Tibial nerve (tissue), 4 donors: ENCODE measurements at places on chromosomes 2 and 18. TPM values are rescaled to one million over a fixed set of nuclear protein-coding genes. Genes with fewer than 3 reads are reported as not detected.

The CXCR1 gene
- 0.66 TPM for total RNA-seq

The EGR4 gene
- not detected for total RNA-seq

DNA sequence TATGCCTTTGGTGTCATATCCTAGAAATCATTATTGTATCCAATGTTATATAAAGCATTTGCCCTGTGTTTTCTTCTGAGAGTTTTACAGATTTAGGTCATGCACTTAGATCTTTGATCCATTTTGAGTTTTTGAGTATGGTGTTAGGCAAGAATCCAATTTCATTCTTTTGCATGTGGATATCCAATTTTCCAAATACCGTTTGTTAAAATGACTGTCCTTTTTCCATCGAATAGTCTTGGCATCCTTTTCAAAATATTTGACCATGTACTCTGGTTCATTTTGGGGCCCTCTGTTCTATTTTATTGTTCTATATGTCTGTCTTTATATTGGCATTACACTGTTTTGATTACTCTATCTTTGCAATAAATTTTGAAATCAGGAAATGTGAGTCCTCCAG is 23.8 kb upstream of the KCNJ13 start:
- no peak for DNase-seq

DNA sequence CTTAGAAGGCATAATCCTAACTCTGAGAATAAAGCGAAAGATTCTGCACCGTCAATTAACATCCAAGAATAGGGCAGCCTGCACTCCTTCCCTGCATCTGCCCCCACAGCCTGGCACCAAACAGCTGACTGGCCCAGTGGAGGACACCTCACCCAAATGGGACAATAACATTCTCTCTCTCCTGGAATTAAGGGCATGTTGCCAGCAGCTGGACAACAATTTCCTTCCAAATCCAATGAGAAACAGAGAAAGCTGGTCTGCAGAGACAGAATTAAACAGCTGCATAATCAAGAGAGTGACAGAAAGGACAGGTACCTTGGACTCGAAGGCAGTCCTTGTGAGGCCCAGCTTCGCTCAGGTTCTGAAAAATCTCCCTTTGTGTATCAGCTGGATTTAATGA is 15.0 kb downstream of the COX7A2L start:
- DNase-seq = no peak

GRCh38 chr2:230346921-230347533 is 20.0 kb downstream of the SP140L start:
- no peak for DNase-seq

The WDR35 gene
- 22.8 TPM for total RNA-seq

DNA sequence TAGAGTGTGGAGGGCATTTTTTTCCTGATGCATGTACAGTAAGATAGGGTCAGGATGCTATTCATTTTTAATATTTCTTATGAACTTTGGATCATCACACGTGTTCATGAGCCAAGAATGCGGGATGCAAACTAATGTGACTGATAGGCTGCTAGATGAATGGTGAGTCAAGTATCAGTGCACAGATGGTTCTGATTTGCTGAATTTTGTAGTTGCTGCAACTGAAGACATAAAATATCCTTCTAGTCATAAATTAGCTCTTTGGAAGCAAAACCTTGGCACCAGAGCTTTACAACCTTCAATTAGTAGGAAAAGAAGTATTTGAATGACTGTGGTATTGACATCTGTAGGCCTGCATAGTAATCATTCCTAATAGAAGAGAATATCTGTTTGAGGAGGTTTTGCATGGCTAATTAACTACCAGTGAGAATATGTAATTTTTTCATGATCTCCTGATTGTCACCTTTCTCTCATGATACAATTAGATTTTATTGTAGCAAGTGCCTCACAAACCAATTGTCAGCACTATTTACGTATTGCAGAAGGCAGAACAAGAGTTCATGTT is 94.0 kb downstream of the VRK2 start:
- DNase-seq = no peak

The GREB1L gene
- total RNA-seq = 7.0 TPM

The SCG2 gene
- total RNA-seq = not detected

- DNase-seq = no peak
Measured at GRCh38 chr2:153391131-153391530, 87.4 kb downstream of the RPRM start.

DNA sequence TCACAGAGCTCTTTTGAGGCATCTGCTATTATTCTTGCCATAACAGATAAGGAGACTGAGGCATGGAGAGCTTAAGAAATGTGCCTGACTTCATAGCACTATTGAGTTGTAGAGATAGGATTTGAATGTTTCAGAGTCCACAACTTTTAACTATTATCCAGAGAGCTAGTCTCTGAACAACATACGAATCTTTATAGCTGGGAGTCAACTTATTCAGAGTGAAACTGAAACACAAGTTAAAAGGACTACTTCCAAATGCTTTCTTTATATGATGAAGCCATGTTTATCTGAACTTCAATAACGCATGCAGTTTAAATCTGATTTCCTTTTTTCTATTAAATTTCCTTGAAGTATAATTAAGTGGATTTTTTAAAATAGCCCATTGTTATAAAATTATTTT is 268.8 kb downstream of the IKZF2 start:
- DNase-seq = no peak

GRCh38 chr2:165173215-165173614 is 30.6 kb downstream of the SCN3A start:
- DNase-seq = no peak

DNA sequence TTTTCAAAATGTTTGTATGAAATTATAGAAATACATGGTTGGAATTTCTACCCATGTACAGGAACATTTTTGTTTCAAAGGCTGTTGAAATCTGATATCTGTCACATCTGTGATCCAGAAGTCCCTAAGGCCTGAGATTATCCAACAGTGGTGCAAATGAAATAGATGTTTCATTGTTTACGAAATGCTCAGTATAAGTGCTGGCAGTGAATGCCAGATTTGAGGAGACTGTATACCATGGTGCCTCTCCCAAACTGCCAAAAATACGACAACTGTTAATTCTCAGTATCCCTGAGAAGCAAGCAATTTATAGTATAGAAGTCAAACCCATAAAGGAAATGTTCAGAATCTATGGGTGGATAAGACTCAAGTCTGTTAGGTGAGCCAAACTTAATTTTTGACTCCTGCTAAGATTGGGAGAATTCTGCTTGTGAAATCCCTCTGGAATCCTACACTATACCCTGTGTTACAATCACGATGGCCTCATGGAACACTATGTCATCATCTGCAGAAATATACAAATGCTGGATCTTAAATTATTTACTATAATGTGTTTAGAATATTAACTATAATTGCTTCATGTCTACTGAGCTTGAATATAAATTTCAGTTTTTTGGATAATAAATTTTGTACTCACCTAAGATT is 71.2 kb upstream of the DOCK10 start:
- no peak for DNase-seq

- DNase-seq = no peak
Measured at GRCh38 chr2:9847140-9847539, 3.9 kb downstream of the TAF1B start.

- DNase-seq = no peak
Measured at GRCh38 chr2:47690132-47690531, 92.8 kb upstream of the MSH6 start.

The CD207 gene
- 0.21 TPM for total RNA-seq

DNA sequence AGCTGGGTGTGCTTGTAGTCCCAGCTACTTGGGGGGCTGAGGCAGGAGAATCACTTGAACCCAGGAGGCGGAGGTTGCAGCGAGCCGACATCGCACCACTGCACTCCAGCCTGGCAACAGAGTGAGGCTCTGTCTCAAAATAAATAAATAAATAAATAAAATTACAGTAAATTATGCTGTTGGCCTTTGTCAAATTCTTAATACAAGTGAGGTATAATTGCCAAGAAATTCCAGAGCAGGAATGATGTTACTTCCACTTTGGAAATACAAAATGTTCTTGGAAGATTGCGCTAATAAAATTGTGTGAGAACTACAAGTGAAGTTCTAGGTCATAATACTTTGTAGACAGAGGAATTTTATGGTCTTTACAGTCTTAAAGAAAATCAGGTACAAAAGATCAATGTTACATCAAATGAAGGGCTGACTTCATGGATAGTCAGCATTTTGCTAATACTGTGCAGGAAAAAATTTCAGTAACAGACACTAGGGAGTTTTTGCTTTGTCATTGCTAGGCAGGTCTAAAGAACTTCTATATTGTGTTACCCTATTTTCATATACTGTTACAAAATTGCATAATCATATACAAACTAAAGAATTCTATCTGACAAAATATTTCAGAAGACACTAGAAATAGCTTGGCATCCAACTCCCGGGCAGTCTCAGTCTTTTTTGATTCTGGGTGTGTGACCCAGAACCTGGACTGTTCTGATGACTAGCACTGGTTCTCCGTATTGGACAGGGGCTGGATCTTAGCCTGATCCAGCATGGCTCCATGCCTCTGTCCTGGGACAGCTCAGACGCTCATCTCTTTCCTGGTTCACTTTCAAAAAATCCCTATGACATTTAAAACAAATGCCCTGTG is 76.0 kb upstream of the STK17B start:
- DNase-seq = no peak

DNA sequence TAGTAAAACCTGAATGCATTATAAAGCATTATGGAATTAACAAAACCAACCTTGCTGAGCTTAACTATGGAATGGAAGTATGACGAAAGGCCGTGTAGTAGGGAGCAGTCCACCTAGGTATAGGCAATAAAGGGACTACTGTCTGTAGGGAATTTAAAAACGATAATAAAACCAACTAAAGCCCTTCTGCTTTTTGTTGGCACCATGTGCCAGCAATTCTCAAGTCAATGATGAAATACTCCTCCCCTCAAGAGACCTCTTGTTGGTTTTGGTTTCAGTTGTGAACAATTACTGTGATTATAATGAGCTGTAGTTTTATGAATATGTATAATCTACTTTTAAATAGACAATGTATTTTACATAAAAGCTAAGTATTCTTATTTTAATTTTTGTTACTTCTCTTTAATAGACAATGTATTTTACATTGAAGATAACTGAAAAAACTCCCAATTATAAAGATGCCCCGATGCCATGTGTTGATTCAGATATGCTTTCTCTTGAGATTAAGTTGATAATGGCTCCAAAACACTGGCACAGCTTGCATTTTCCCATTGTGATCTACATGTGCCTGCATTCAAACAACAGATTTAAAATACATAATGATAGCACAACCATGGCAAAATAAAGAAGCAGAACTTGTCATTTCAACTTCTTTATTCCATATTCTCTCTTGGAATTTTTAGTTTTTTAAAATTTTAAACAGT is 55.5 kb upstream of the ZDBF2 start:
- DNase-seq = no peak

DNA sequence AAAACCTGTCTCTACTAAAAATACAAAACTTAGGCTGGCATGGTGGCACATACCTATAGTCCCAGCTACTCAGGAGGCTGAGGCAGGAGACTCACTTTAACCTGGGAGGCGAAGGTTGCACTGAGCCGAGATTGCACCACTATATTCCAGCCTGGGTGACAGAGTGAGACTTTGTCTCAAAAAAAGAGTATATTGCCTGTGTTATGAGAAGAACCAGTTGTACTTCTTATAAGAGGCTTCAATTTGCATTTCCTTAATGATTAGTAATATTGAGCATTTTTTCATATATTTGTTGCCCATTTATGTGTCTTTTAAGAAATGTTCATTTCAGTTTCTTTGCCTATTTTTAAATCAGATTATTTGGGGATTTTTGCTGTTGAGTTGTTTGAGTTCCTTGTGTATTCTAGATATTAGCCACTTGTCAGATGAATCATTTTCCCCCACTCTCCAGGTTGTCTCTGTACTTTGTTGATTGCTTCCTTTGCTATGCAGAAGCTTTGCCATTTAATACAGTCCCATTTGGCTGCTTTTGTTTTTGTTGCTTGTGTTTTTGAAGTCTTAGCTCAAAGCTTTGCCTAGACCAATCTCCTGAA is 75.8 kb upstream of the LRPPRC start:
- DNase-seq = no peak

The ACSL3 gene
- total RNA-seq = 38.4 TPM

DNA sequence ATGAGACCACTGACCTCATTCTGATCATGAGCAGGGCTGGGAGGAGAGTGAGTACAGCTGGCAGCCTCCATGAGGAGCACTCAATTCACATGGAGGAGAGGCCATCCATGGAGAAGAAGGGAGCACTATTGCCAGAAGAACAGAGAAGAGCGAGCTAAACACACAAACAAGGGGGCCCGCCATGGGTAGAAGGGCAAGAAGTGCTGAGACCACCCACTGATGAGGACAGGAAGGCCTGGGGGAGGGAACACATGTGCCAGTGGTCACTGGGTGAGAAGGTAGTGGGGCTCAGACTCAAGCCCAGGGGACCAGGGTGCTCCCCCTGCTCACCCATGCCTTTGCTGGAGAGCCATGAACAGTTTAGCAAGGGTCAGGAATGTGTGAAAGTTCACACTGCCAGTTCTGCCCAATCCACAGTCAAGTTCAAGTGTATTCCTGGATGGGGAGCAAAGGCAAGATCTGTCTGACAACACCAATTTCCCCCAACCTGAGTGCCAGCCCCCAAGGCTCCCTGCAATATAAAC is 57.7 kb downstream of the TTC32 start:
- DNase-seq = no peak

- DNase-seq = no peak
Measured at GRCh38 chr2:9093324-9093723, 89.8 kb upstream of the MBOAT2 start.

GRCh38 chr18:67310826-67311225 is 205.7 kb downstream of the DSEL start:
- DNase-seq = no peak

DNA sequence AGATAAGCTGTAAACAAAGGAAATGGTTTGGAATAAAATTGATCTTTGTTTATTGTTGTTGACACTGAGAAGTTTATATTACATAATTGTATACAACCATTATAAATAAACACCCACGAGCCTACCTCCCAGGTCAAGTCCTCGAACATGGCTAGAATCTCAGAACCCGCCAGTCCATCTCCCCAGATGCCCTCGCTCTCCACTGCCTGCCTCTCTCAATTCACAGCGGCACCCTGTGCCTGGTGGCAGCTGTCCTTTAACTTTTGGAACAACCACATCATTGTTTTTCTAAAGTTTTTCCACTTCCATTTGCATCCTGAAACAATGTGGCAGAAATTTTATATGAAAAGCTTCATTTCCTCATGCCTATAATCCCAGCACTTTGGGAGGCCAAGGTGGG is 52.2 kb upstream of the OTOS start:
- DNase-seq = no peak

- peak; percentile 24 for DNase-seq
Measured at GRCh38 chr2:222864296-222864695, 3.5 kb downstream of the ACSL3 start.

DNA sequence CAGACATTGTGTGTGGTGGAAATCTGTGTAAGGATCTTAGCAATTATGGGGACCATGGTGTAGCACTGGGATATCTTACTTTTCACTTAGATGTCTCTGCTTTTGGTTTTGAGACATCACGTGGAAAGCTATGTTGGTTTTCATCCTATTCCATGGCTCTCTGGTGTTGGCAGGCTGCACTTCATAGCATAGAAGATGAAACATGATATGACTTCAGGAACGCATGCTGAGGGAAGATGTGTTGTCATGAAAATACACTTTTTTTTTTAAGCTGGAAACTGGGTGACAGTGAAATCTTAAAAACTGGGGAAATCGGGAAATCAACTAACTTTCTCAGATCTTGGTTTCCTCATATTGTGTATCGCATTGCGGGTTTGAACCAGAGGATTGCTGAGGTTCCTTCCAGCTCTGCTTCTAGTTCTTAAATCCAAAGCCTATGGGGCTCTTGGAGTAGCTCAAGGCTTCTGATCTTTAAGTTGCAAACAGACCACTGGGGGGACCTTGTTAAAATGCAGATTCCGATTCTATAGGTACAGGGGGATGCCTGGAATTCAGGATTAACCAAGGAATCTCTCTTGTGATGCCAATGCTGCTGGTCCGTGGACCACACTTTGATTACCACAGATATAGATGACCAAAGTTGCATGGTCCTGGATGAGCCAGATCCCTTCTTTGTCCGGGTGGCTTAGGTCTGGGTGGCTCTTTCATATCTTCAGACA is 160.7 kb downstream of the SH3RF3 start:
- DNase-seq = no peak
